NCI-H524 treated with DMSO at 0.1 percent for 48 hours (cell line): ENCODE measurements at places on chromosomes 7 and 10.
A peak's percentile ranks its signal among the peaks of the same experiment; 100 is the strongest.

GRCh38 chr7:2996141-2996540, 47.5 kb downstream of the CARD11 start:
- DNase-seq: no peak

DNA sequence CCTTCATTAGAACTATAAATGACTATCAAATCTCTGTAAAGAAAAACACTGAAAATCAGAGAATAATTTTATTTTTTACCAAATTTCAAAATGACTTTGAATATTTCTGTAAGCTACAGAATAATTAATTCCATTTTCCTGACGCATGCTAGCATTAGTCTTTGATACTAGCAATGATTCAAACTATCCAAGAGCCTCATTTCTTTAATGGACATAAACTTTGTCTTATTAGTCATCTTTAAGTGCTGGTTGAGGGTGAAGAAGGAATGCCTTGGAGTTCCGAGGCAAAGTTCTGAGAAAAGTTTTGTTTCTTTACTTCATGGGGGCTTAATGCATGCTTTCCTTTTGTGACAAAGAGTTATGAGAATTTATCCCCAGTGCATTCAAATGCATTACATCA, 137.3 kb downstream of the AGMO start:
- no peak for DNase-seq

- no peak for DNase-seq
Observed at GRCh38 chr10:120145107-120145506, 252.6 kb downstream of the SEC23IP start.

DNA sequence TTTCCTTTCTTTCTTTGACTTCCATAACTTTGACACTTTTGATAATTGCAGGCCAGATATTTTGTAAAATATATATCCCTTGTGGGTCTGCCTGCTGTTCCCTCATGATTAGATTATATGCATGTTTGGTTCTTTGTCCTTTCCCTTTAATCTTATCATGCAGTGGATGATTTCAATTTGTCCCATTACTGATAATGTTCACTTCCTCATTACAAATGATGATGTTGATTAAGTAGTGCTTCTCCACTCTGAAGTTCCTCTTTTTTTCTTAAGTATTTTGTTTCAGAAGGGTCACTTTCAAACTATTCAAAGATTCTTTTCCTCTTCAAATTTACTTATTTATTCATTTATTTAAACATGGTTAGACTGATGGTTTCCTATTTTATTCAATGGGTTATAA, 898.1 kb downstream of the XPNPEP1 start:
- no peak for DNase-seq

GRCh38 chr7:108525327-108525984, 479 bp downstream of the PNPLA8 start:
- DNase-seq: peak; percentile 60

DNA sequence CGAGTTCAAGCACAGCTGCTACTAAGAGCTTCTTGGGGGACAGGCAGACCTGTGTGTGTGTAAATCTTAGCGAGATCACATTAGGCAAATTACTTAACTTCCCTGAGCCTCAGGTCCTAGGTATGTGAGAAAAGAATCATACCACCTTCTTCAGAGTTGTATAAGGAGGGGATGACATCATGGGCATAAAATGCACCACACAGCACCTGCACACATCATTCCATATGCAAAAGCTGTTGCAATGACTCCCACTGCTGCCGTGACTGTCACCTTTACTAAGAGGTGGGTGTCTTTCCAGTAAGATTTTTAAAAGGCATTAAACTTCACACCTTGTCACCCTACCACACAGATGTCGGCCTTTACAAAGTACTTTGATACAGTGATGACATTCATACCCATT, 146.0 kb downstream of the FANK1 start:
- DNase-seq: no peak

DNA sequence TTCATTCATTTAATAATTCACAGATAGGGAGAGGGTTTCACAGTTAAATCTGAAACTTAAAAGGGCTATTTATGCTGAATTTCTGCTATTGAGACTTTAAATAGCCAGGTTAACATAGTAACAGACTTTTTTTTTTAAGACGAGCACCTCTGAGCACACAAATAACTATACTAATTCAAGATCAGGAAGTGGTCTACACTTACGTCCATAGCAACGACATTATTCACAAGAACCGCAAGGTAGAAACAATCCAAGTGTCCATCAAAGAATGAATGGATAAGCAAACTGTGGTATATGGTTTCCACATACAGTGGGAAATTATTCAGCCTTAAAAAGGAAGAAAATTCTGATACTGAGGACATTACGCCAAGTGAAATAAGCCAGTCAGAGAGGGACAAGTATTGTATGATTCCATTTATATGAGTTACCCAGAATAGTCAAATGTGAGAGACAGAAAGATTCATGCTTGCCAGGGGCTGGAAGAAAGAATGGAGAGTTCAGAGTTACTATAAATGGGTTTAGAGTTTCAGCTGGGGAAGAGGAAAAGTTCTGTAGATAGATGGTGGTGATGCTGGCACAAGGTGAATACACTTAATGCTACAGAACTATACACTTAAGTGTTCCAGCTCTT, 140.3 kb upstream of the LAMB4 start:
- no peak for DNase-seq
